ENCODE measurements at places on chromosomes 12 and 14.

- no peak for DNase-seq
Observed at GRCh38 chr12:7207866-7208625, 18.6 kb downstream of the PEX5 start.

DNA sequence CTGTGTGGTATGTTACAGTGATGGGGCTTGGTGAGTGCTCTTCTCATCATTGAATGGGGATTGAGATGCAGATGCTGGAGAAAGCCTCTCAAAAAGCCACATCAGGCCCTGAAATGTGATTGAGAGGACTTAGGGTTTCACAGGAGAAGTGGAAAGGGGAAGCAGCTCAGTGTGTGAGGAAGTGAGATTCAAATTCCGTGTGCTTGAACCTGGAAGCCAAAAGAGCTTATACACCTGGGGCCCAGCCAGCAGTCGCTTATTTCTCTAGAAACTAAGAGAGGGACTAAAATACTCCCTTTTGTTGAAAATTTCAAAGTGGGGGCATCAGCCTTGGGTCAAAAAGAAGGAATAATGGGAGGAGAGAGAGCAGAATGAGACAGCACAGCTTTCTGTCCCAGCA is 39.1 kb upstream of the GZMB start:
- peak; percentile 40 for DNase-seq

- no peak for DNase-seq
Observed at GRCh38 chr12:42767326-42767954, 177.9 kb upstream of the PRICKLE1 start.

- DNase-seq, result no peak
Observed at GRCh38 chr14:63375769-63376168, 57.0 kb upstream of the GPHB5 start.

- DNase-seq, result no peak
Observed at GRCh38 chr12:28539691-28540323, 349.6 kb downstream of the CCDC91 start.
